Colonic mucosa (tissue), 4 donors: ENCODE measurements at places on chromosomes 12 and 14. TPM values are rescaled to one million over a fixed set of nuclear protein-coding genes. Genes with fewer than 3 reads are reported as not detected.

GRCh38 chr12:48970702-48971334, 717 bp downstream of the WNT10B start:
- no peak for DNase-seq
- H3K4me3 ChIP-seq = no peak overlapping the region
- no peak overlapping the region for H3K27ac ChIP-seq

DNA sequence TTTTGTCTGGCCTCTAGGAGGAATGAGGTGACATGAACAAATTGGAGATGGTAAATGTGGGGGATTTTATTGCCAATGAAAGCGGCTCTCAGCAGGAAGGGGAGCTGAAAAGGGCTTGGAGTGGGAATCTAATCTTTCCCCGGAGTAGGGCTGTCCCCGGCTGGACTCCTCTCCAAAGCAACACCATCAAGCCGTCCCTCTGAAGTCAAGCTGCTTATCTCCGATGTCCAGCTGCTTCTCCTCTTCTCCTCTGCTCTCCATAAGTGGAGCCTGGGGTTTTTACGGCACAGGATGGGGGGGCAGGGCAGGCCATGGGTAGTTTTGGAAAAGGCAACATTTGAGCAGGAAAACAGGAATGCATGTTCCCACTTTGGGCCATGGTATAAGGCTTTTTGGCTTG, 113.5 kb downstream of the TMEM132D start:
- no peaks in the 10 kb centered on the region for H3K36me3 ChIP-seq
- DNase-seq = no peak
- H3K27me3 ChIP-seq = no peaks in the 10 kb centered on the region
- H3K4me3 ChIP-seq = no peak overlapping the region
- no peaks in the 10 kb centered on the region for H3K4me1 ChIP-seq
- no peak overlapping the region for H3K27ac ChIP-seq

Gene CEP170B
- 57.2 TPM for total RNA-seq

DNA sequence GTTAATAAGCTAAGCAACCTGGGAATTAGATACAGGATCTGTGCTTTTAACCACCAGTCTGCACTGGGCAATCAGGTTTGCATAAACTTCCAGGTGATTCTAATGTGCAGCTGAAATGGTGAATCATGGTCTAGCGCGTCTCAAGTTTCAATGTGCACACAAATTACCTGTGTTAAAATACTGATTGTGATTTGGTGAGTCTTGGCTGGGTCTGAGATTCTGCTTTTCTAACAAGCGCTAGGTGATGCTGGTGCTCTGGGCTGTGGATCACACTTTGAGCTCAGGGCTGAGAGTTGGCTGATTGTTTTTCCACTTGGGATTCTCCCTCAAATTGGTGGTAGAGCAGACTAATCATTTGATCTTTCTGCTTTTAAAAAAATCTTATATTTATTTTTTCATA, 124.8 kb downstream of the C12orf75 start:
- DNase-seq = no peak
- H3K4me3 ChIP-seq = no peak overlapping the region
- H3K27me3 ChIP-seq = no peaks in the 10 kb centered on the region
- no peaks in the 10 kb centered on the region for H3K4me1 ChIP-seq

DNA sequence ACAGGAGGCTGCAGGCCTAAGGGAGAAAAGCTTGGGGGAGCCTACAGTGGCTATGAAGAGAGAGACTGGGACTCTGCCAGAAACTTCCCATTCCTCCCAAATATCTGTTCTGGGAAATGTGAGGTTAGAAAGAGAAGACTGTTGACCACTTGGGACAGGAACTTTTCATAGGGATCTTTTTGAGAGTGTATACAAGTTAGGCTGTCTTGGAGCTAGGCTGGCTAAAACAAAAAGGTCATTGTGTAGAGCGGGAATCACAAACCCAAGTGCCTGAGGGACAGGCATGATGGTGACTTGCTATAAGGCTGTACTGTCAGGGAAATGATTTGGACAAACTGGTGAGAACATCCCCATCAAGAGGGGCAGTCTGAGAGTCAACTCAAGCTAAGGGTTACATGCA, 175.1 kb downstream of the GRIP1 start:
- DNase-seq = no peak
- H3K27ac ChIP-seq = no peak overlapping the region
- no peaks in the 10 kb centered on the region for H3K4me1 ChIP-seq
- no peaks in the 10 kb centered on the region for H3K36me3 ChIP-seq

Gene C12orf56
- 0.77 TPM for total RNA-seq

Gene ZNF605
- 8.3 TPM for total RNA-seq

GRCh38 chr12:31726575-31726974, 2.2 kb downstream of the AMN1 start:
- no peaks in the 10 kb centered on the region for H3K36me3 ChIP-seq
- no peaks in the 10 kb centered on the region for H3K27me3 ChIP-seq
- H3K4me3 ChIP-seq = no peak overlapping the region
- no peaks in the 10 kb centered on the region for H3K4me1 ChIP-seq
- H3K27ac ChIP-seq = no peak overlapping the region

Gene ZNF839
- 7.2 TPM for total RNA-seq

Gene LTB4R
- 1.5 TPM for total RNA-seq

DNA sequence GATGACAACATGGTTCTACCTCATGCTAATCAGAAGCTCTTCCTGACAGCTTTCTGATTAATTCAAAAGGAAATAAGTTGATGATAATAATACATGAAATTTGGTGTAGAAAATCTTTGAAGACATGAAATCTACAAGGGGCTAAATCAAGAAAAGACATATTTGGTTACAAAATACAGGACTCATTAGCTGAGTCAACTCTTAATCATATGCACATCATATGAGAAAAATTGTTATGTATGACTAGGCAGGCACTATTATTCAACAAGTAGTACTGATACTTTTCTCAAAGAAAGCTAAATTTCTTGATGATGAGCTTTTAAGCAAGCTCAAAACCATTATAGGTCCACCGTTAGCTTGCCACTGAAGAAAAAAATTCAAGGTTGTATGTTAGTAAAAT, 7.1 kb downstream of the ABCC9 start:
- H3K4me3 ChIP-seq = no peak overlapping the region
- no peaks in the 10 kb centered on the region for H3K36me3 ChIP-seq
- H3K27ac ChIP-seq = no peak overlapping the region
- no peak for DNase-seq

Gene GSG1
- total RNA-seq = not detected

- DNase-seq = no peak
- no peak overlapping the region for H3K4me3 ChIP-seq
- H3K36me3 ChIP-seq = peaks cover 7% of the 10 kb centered on the region
- H3K27ac ChIP-seq = no peak overlapping the region
These were observed 32.9 kb upstream of the SYCP3 start for GRCh38 chr12:101772012-101772775.

GRCh38 chr12:114700392-114701103, 16.6 kb upstream of the TBX3 start:
- H3K4me1 ChIP-seq = no peaks in the 10 kb centered on the region
- no peaks in the 10 kb centered on the region for H3K36me3 ChIP-seq
- H3K27me3 ChIP-seq = peaks cover 55% of the 10 kb centered on the region
- H3K4me3 ChIP-seq = no peak overlapping the region
- DNase-seq = no peak
- H3K27ac ChIP-seq = no peak overlapping the region

GRCh38 chr12:68178184-68178583, 18.6 kb upstream of the IFNG start:
- no peak overlapping the region for H3K27ac ChIP-seq
- no peaks in the 10 kb centered on the region for H3K4me1 ChIP-seq
- no peak for DNase-seq

Gene LPAR5
- total RNA-seq = 32.7 TPM

GRCh38 chr14:27228053-27228452, 630.2 kb upstream of the NOVA1 start:
- H3K4me3 ChIP-seq = no peak overlapping the region
- DNase-seq = no peak
- no peaks in the 10 kb centered on the region for H3K4me1 ChIP-seq
- H3K27me3 ChIP-seq = no peaks in the 10 kb centered on the region
- H3K27ac ChIP-seq = no peak overlapping the region

DNA sequence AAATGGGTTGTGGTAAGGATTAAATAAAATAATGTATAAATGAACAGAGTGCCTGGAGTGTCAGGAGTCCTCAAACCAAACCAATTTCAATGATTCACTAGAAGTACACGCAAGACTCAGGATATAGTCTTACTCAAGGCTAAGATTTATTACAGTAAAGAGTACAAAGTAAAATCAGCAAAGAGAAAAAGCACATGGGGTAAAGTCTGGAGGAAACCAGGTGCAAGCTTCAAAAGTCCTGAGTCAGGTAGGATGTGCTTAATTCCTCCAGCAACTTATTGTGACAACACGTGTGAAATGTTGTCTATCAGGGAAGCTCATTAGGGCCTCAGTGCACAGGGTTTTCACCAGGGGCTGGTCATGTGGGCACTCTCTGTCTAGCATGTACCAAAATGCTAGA, 105.8 kb upstream of the NAP1L1 start:
- DNase-seq = no peak
- no peak overlapping the region for H3K4me3 ChIP-seq
- H3K27me3 ChIP-seq = no peaks in the 10 kb centered on the region
- H3K4me1 ChIP-seq = no peaks in the 10 kb centered on the region
- no peak overlapping the region for H3K27ac ChIP-seq
- H3K36me3 ChIP-seq = no peaks in the 10 kb centered on the region

- H3K4me1 ChIP-seq = no peaks in the 10 kb centered on the region
- no peaks in the 10 kb centered on the region for H3K36me3 ChIP-seq
- no peak overlapping the region for H3K27ac ChIP-seq
- H3K4me3 ChIP-seq = no peak overlapping the region
These were observed 128.3 kb downstream of the AACS start for GRCh38 chr12:125193376-125194152.

- H3K36me3 ChIP-seq = no peaks in the 10 kb centered on the region
- no peak overlapping the region for H3K27ac ChIP-seq
- no peak for DNase-seq
- no peaks in the 10 kb centered on the region for H3K27me3 ChIP-seq
- H3K4me1 ChIP-seq = no peaks in the 10 kb centered on the region
- no peak overlapping the region for H3K4me3 ChIP-seq
These were observed 500.4 kb downstream of the SLC6A15 start for GRCh38 chr12:84412226-84412625.
